ENCODE measurements at places on chromosomes 12 and 14.

GRCh38 chr12:43883311-43883710 lies 47.4 kb downstream of the TMEM117 start:
- DNase-seq = no peak

DNA sequence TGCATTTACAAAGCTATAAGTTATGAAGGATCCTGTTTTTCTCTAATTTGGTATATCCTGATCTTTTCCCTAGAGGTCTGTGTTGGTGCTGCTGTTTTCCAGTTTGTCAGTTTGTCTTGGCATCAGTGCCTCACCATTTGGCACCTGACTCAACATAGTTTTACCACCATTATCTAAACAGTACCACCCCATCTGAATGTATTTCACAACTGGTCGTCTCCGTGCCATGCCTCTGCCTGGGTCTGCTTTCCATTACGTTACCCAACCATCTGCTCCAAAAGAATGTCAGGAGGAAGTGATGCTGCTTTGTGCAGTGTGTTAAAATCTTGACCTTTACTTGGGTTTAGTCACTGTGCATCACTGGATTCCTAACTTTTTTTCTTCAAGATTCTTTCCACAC lies 129.3 kb upstream of the RASSF8 start:
- DNase-seq = no peak

DNA sequence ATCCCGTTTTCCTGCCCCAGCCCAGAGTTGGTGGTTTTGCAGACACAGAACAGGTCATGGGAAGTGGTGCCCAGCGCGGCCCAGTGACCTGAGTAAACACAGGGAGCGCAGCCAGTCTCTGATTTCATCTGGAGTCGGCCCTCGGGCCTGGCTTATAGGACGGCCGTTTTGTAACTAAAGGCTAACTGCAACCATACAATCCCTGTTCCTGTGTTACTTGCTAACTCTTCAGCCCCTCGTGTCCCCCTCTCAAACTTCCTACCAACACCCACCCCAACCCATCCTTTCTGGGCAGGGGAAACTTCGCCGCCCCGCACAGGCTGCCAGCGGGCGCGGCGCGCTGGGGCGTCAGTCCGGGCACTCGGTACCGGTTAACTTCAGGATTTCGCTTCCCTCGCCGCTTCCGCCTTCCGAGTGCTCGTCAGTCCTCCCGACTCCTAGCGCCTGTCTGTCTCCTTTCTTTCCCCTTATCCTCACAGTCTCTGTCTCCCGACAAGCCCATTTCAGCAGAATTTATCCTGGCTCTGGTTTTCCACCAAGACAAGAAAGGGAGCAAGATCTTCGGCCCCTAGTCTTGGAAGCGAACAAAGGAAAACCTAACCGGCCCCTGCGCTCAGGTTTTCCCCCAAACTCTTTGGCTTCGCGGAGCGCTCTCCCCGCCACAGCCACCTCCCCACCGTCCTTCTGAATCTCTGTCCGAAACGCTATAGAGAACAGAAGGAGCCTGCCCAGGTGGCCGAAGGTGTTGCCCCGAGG lies 2.0 kb downstream of the SIX1 start:
- no peak for DNase-seq

DNA sequence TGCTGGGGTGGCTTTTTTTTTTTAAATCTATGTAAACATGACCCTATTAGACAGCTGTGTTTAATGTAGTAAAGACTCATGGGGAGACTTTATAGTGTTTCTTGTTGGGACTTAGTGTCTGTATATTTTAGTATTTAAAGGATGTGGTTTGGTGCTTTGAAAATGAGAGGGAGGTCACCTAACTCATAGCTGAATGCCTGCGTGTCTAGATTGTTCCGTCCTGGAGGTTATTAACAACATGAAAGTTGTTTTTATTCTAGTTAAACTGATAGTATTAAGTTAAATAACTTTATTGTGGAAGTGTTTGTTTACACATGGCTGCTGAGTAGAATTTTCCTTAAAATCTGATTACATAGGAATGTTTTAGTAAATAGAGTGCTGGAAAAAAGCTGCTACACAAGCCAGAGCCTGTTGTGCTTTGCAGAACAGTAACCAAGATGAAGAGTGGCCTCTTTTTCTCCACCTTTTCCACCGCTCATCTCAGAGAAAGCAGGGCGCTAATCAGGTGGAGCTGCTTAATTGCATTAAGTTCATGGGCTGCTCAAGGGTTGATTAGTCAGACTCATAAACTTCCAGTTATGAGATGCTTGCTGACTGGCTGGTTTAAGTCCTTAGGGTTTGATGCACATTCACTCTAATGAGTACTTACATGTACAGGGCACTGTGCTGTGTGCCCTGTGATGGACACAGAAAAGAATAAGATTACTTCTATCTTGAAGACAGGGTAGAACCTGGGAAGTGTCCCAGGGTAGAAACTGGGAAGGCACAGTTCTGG lies 62.7 kb downstream of the FBXO34 start:
- no peak for DNase-seq

DNA sequence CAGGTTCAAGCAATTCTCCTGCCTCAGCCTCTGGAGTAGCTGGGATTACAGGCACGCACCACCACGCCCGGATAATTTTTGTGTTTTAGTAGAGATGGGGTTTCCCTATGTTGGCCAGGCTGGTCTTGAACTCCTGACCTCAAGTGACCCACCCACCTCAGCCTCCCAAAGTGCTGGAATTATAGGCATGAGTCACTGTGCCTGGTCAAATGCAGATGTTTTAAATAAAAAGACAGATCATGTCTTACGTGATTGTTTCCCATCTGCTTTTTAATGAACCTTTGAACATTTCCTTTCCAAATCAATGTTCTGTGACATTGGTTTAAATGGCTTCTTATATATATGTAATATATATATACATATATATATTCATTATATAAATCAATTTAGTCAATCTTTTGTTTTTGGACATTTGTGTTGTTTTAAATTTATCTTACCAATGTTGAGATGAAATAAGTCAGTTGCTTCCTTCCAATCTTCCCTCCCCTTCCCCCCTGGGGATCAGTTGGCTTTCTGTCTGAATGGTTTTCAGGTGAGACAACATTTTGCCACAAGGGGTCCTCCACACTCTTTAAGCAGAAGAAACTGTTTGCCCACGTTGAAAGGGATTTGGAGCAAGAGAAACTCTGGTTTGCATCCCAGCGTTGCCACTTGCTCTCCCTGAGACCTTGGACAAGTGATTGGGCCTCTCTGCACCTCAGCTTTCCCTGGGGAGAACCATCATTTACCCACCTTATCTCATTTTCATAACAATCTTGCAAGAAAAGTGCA lies 47.6 kb upstream of the RBM19 start:
- DNase-seq = no peak

GRCh38 chr12:13465635-13466034 lies 269.1 kb downstream of the EMP1 start:
- no peak for DNase-seq

Data from NCI-H187 (cell line).